Jurkat, Clone E6-1 (cell line): ENCODE measurements at places on chromosomes 5 and 9.
A peak's percentile ranks its signal among the peaks of the same experiment; 100 is the strongest.

- DNase-seq, result no peak
These were observed 174.9 kb downstream of the TMEM161B start for GRCh38 chr5:88093765-88094164.

DNA sequence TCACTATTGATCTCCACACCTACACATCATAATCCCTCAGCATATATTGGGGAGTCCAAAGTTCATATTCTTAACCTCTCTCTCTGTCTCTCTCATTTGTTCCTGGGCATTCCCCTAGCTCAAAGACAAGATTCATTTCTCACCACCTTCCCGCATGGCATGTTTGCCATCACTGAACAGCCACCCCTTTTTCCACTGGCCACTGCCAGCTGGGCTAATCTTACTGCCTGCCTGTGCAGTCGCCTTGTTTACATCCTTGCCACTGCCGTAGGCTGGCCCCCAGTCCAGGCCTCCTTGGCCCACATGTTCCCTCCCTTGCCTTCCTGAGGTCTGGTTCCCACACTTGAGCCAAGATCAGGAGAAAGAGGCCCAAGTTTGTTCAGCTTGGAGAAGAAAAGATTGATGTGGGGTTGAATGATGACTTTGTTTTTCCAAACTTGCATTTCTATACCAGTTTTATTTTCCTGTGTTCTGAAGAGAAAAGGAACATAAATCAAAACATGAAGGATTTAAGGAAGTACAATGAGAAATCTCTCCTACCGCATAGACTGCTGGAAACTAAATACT lies 80.2 kb downstream of the PLAC8L1 start:
- no peak for DNase-seq

- DNase-seq, result no peak
These were observed 898 bp downstream of the STC2 start for GRCh38 chr5:173327084-173327947.

DNA sequence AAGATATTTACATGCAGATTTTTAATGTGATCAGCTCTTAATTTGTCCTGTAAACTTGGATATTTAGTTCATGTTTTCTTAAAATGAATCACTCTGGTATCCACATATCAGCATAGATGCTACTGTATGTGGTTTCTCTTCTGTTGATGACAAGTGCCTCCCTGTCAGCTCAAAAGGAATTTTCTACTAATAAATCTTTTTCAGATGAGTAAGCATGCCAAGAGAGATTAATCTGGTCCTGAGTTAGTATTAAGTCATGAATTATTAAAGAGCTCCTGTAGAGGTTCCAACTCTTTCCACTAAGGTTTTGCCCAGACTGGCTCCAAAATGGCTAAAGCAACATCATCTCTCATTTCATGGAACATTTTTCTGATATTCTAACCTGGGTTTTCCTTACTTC lies 129.2 kb downstream of the GOLPH3 start:
- DNase-seq, result no peak

- DNase-seq, result no peak
These were observed 57.2 kb upstream of the LPAR1 start for GRCh38 chr9:111095441-111095840.

GRCh38 chr5:18305288-18305924 lies 671.1 kb downstream of the TAF11L14 start:
- DNase-seq, result peak; percentile 8

GRCh38 chr5:79713727-79714126 lies 24.1 kb downstream of the CMYA5 start:
- no peak for DNase-seq

DNA sequence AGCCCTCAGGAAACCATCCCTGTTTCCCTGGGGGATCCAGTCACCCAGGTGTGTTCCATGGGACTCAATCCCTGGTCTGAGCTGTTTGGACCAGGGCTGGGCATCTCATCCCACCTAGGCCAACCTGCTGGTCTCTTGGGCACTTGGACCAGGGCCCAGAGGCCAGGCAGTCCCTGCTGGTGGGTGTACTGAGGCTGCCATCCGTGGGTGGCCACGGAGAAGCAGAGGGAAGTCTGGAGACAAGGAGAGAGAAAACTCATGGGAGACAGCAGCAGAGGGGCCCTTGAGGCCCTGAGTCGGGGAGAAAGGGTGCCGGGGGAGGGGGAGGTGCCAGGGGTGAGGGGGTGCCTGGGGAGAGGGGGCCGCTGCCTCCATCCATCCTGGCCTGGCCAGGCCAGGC lies 247.8 kb downstream of the PBX3 start:
- no peak for DNase-seq

DNA sequence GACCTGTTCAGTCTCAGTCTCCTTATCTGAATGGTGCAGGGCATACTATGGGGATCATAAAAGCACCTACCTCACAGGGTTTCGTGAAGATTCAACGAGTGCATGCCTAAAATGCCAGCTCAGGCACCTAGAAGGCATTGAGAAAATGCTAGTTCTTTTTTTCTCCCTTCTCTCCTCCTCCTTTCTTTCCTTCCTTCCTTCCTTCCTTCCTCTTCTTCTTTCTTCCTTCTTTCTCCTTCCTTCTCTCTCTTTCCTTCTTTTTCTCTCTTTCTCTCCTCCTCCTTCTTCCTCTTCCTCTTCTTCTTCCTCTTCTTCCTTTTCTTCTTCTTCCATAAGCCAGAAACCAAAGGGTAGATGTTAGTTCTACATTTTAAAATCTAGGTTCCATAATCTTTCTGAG lies 12.3 kb upstream of the RAB14 start:
- no peak for DNase-seq

GRCh38 chr9:70701163-70701562 lies 286.7 kb upstream of the KLF9 start:
- no peak for DNase-seq

DNA sequence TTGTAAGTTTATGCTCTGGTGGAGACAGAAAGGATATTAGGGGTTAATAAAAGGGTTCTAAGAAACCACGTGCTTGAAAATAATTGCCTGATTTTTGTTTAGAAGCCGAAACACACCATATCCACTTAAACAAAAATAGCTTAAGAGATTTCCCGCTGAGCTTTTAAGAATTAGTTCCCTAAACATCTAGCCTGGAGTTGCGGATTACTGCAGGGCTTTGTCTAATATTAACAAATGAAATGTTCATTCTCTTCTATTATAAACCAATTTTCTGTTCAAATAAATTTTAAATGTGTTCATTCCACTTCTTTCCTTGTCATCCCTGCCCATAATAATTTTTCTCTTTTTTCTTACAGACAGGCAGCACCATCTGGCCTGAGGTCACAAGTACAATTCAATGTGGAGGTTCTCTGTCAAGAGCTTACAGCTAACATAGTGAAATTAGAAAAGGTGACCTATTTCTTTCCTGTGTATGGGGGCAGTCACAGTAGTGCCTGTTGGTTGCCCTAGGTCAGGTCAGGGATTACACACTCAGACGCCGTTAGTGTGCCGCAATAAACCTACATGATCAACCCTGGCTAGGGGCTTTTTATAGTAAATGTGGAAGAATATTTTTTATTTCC lies 65.3 kb downstream of the GRAMD2B start:
- no peak for DNase-seq

DNA sequence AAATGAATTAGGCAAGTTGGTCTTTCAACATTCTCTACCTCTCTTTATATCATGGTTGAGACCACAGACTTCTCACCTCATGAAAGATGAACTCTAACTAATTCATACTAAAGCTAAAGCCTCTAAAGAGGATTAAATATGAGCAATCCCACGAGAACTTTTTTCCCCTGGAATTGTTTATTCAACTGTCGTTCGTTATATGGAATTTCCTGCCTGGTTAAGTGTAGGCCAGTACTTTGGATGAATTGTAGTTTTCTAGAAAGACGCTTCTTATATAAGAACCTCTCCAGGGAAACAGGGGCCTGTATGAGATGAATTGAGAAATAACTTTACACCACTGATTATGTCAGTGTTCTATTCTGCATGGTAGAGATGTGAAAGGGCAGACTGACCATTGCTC lies 42.9 kb downstream of the PDCD1LG2 start:
- no peak for DNase-seq

GRCh38 chr9:77909306-77909705 lies 122.3 kb downstream of the GNAQ start:
- DNase-seq, result peak; percentile 100

DNA sequence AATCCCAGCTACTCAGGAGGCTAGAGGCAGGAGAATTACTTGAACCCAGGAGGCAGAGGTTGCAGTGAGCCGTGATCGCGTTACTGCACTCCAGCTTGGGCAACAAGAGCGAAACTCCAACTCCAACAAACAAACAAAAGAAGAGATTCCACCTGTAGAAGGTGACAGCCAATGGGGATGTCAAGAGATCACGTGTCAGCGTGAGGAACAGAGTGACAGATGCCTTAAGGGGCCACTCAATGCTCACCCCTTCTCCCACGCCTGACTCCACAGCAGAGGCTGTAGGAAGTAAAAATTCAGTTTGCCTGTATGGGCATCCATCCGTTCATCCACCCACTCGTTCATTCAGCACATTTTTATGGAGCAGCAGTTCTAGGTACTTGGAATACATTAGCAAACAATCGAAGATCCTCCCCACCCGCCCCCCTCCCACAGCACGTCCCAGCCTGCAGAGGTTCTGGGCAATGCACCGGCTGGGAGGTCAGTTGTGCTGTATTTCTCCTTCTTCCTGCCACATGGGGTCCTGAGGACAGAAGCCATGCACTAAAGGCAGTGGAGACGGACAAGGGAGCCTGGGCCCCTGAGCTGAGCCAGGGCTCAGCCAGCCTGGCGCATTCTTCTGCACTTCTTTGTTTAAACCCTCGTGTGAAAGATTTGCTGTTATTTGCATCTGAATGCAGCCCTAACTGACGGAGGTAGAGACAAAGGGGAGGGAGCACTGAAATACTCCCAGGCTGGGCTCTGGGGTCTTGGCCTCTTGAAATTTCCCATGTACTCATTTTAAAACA lies 11.3 kb upstream of the RNF130 start:
- DNase-seq, result no peak

DNA sequence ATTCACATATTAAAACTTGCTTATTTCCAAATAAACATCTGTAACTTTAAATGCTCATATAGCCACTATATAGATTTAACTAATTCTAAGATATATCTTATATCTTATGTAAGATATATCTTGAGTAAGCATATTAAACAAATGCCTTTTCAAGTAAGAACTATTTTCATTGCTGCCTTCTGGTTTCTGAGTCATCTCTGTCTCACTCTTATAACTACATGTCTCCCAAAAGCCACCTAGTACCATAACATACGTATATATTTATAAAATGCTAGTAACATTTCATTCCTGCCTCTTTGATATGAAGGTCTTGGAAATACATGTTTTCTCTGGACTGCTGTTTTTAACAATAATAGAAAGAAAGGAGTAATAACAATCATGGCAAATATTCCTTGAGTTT lies 429.5 kb downstream of the DTWD2 start:
- DNase-seq, result no peak

DNA sequence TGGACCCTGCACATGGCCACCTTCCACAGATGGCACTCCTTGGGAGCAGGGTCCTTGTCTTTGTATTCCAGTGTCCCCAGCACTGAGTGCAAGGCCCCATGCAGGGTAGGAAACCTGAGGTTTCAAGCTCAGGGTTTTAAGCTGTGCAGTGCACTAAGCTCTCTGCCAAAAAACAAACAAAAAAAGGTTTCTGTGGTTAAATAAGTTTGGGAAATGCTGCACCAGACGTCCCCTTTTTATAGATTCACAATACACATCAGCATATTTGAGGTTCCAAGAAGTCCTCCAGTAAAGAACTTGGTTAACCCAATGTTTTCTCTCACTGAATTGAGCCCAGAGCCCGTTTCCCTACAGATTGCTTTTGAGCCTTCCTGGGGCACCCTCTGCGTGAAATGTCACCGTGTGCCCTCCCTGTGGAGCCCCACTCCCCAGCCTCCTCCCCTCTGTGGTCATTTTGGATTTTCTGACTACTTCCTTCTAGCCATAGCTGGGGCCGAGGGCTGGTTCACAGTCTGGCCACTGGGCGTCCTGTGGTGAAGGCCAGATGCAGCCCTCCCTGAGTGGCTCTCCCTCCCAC lies 17.1 kb downstream of the DELE1 start:
- no peak for DNase-seq
